ENCODE measurements at places on chromosomes 13 and 19.

- DNase-seq, result no peak
Measured at GRCh38 chr13:98869408-98870090, 108.3 kb downstream of the DOCK9 start.

DNA sequence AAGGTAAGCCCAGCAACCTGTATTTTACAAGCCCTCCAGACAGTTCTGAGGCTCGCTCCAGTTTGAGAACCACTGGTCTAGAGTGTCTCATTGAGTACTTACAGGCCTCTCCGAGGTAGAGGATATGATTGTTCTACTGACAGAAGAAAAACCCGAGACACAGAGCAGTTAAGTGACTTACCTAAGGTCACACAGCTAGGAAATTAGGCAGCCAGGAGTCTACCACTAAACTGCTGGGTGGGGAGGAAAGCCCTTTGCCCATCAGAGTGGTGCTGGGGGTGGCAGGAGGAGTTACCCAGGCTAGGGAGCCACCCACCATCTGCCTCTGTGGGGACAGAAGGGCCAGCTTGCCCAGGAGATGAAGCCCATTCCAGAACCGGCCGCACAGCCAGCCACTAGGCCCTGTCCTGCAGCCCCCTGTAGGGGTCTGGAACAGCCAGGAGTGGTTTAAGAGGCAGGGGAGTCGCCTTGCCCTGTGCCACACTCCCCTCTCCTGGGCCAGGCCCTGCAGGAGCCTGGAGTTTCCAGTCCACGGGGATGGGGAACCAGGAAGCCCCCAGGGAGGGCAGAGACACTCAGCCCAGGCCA lies 703 bp downstream of the RASGRP4 start:
- no peak for DNase-seq

DNA sequence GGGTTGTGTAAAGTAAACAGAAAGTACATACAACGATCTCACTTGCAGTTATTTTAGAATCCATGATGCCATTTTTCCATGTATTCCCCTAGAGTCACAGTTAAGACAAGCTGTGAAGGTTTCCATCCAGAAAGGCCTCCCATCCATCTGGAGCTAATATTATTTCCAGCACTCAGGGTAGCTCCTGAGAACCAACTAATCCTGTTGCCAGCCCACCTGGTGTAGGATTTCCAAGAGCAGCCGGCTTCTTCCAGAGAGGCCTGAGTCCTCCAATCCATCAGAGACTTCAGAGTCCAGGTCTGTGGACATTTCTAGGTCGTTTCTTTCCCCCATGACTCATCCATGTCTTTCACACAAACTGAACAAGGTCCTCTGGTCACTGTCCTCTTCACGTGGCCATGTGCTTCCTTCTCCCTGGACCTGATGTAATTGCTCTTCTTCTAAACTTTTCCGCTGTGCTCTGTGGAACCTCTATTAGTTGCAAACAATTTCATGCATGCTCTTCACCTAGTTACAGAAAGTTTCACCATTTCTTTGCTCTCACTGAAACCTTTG lies 270.3 kb upstream of the TMTC4 start:
- no peak for DNase-seq

DNA sequence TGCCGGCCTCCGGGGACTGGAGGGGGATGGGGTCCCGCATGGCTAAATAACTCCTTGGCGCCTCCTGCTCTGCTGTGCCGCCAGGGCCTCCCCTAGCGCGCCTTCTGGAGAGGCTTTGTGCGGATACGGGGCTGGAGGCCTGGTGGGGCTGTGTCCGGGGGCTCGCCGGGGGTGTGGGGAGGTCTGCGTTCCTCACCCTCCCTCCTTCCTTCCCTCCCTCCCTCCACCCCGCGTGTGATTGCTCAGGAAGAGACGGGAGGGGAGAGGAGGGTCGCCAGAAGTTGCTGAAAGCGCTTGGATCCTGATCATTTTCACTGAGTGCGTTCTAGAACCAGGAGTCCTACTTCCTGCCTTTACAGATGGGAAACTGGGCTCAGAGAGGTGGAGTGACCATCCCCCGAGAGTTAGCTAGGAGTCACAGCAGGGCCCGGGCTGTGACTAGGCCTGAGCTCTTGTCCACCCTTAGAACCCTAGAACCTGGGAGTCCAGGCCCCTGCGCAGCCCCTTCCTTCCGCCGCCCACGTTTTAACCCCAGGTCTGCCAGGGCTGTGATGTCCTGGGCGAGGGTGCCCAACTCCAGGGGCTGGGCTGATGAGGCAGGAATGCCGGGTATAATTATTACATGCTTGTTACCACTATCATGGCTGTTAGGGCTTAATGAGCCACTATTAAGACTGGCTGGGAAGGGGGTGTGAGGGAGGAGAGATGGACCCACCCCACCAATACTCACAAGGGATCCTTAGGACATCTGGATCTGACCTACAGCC lies 782 bp upstream of the JUND start:
- DNase-seq, result no peak

DNA sequence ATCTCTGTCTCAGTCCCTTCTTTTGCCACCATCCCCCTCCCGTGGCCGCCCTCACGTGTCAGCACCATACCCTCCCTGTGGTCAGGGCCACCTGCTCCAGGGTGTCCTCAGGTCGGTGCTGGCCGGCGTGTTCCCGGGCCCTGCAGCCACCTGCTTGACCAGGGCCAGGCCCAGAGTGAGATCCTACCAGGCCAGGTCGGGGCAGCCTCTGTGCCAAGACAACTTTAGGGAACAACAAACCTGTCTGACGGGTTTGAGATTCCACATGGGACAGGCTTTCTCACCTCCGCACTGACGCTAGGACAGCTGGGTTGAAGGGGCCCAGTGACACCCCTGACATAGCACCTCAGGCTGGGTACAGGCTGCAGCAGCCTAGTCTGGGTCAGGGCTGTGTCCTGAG lies 7.5 kb upstream of the SBNO2 start:
- DNase-seq, result no peak

DNA sequence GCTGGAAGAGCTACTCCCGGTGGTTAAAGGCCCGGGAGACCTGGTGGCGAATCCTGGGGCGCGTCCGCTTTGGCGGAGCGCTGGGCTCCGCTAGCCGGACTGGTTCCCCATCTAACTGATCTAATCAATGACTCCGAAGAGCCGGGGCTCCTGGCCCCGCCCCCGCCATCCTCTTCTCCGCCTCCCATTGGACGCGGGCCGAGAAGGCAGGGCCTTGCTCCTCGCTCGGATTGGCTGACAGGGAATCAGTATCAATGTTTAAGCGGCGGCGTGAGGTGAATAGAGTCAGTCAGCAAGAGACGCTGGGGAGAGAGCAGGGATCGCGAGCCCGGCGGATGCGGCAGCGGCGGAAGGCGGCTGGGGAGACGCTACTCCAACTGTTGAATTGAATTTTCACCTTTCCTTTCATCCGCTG lies 1.7 kb upstream of the PCDH17 start:
- peak; percentile 99 for DNase-seq
